ENCODE measurements at places on chromosomes 5 and 9.

GRCh38 chr9:12980085-12980851 is 205.4 kb downstream of the LURAP1L start:
- DNase-seq = no peak

- no peak for DNase-seq
These were observed 103.2 kb downstream of the GPBP1 start for GRCh38 chr5:57277085-57277484.

DNA sequence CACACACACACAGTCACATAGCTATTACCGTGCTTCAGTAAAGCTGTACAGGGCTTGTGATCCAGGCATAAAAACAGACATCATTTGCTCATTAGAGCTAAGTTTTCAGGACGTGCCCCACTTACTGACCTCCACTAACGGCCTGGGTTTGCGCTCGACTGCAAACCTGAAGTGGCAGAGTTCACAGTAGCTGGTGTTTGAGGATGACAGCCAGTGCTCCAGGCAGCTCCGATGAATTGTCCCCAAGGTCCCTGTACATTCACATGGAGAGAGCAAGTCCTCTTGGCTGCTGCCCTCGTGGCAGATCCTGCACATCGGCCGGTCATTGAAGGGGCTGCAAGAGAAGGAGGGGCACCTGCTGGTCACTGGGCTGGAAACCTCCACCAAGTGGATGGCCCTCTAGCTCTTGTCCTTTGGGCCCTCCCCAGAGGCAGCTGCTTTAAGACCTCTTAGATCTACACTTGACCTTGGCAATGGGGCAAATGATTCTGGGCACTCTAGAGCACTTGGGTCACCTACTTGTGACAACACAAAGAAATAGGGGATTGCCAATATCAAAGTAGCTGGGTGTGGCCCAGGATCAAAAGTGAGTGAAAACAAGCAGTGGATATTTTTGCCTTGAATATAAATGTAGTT is 115.4 kb downstream of the MARCHF3 start:
- no peak for DNase-seq

DNA sequence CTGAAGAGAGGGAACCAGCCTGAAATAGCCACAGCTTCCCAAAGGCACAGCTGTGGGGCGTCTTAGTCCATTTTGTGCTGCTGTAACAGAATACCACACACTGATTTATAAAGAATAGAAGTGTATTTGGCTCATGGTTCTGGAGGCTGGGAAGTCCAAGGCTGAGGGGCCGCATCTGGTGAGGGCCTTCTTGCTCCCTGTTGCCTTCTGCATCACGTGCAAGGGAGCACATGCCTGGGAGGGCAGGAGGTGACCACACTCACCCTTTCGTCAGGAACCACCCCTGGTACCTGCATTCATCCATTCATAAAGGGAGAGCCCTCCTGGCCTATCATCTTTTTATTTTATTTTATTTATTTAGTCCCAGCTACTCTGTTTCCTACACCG is 10.4 kb downstream of the PLPP7 start:
- DNase-seq = no peak

- DNase-seq = no peak
These were observed 129.1 kb upstream of the SHB start for GRCh38 chr9:38198140-38198539.
